ENCODE measurements at places on chromosomes 6 and 20.

- DNase-seq = no peak
These were observed 145.1 kb downstream of the PREX1 start for GRCh38 chr20:48682529-48683363.

GRCh38 chr6:43749461-43749860 is 20.6 kb upstream of the VEGFA start:
- DNase-seq = no peak

DNA sequence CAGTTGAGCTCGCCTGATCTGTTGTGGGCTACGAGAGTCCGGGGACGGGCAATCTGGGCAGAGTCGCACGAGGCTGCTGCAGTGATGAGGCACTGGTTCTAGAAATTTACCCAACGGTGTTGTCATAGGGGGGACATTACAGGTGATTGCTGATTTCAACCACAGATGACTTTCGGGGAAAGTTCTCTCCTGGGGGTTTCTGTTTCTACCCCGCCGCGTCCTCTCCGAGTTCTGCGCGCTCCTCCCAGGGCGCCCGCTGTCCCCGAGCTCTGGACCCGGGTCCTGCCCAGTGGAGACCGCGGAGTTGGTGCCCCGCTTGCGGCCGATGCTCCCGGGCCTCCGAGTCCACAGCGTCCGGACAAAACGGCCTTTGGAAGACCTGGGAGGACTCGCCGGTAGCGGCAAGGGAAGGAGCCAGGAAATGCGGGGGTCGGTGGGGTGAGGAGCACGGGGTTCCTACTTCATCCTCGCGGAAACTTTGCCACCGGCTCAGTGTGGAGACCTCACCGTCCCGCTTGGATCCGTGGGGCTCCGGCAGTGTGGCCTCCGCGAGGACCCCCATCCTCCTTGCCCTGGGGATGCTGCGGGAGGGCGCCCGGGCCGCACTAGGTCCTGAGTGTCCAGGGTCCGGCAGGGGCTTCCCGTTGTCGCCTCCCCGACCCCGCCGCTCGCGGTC is 12.3 kb upstream of the RAET1L start:
- DNase-seq = no peak

- no peak for DNase-seq
These were observed 51.9 kb downstream of the TRMT11 start for GRCh38 chr6:126038234-126038633.

GRCh38 chr20:63351811-63352591 is 9.1 kb downstream of the CHRNA4 start:
- DNase-seq = no peak

DNA sequence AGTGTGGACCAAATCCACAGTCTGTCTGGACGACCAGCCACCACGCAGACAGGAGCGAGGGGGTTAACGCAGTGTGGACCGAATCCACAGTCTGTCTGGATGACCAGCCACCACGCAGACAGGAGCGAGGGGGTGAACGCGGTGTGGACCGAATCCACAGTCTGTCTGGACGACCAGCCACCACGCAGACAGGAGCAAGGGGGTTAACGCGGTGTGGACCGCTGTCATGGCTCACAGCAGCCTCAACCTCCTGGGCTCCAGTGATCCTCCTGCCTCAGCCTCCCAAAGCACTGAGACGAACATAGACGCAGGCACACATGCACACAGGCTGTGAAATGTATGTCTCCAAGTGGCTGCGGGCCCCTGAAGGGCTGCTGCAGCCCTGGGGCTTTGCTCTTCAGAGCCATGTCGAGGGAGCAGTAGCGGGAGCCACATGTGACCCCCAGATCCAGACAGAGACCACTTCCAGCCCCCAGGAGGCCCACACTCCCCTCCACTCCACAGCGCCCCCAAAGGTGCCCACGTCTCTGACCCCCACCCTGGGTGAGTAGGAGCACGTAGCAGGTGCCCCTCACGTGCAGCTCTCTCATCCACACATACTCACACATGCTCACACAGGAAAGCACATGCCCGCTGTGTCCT is 98.1 kb downstream of the YTHDF1 start:
- no peak for DNase-seq

- peak; percentile 97 for DNase-seq
These were observed 18.3 kb downstream of the HMGN4 start for GRCh38 chr6:26556263-26557070.

- DNase-seq = no peak
These were observed 769 bp upstream of the PDYN start for GRCh38 chr20:1994627-1995026.

- DNase-seq = no peak
These were observed 64.6 kb downstream of the VGLL2 start for GRCh38 chr6:117329926-117330325.

GRCh38 chr6:120646101-120646500 is 688.2 kb downstream of the TBC1D32 start:
- DNase-seq = no peak

DNA sequence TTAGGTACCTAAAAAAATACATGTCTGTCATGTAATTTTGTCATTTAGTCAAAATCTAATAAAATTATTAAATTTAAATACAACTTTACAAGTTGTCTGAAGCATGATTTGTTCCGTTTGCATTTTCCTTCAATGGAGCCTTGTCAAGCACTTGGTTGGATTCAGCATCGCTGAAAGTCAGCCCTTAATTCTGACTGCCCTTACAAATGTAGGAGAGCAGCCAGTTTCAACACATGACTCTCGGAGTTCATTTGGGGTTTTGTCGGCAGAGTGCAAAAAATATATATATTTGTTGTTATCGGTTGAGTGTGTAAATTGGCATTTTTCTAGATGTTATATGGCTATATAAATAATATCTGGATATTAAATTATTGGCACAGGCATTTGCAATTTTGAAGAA is 180.6 kb downstream of the RPS12 start:
- no peak for DNase-seq

DNA sequence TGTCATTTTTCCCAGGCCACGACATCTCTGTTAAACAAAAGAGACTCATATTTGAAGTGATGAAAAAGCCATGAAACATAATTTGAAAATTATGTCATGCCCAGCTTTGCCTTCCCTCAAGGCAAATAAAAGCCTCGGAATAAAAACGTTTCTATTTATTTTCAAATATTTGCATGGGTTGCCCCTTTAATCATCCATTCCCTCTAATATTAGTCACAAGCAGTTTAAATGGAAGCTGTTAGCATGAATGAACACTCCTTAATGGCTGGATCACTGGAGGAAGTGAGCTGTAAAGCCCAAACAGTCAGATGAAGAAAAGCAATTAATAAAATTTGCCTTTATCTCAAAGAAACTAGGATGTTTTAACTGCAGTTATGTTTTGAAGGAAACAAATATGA is 69.3 kb upstream of the STMND1 start:
- DNase-seq = peak; percentile 46

- no peak for DNase-seq
These were observed 825.5 kb upstream of the MANEA start for GRCh38 chr6:94751641-94752329.

GRCh38 chr20:57175397-57176010 is 90.9 kb downstream of the BMP7 start:
- no peak for DNase-seq

DNA sequence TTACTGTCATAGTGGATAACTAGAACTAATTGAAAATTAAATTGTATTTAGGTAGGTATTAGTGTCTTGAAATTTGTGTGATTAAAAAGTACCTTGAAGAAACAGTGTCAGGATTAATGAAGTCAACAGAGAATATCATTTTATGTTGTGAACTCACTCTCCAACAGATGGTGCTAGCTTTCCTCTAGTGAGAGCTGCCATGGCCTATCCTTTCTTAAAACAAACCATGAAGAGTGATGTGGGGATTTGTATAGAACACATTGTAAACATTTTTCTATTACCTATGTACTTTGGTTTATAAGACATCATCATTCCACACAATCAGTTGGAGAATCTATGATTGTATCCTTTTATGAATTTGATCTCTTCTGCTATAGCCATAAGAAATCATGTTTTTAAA is 4.8 kb upstream of the SRSF12 start:
- DNase-seq = peak; percentile 29

DNA sequence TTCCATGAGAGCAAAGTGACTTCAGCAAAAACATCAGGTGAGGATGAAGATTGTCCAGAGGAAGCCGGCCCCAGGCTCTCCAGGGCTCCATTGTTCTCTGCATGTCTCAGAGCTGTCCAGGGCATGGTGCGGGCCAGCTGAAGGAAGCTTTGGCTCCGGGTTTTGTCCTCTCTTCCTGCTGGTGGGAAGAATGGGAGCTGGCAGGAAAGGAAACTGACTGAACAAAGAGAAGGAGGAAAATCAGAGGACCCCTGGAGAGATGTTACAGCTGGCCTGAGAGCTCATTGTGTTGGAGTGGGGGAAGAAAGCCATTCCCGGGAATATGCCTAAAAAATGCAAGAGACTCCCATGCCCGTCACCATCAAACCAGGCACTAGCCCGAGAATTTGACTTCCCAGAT is 27.1 kb downstream of the PRND start:
- DNase-seq = no peak

DNA sequence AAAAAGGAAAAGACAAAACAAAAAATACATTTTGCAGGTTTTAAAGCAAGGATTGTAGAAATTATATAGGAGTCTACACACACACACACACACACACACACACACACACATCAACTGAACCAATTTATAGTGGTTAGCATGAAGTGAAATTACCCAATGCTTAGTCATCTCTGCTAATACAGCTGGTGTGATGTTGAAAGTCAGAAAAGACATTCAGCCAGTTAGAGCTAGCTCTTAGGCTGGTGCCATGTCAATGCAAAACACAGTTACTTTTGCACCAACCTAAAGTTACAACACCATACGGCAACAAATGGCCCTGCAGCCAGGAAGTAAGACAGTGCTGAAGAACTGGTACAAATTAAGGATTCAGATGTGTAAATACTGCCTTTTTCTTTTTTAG is 15.2 kb downstream of the FAM210B start:
- peak; percentile 73 for DNase-seq

GRCh38 chr6:36515844-36516243 is 31.4 kb downstream of the STK38 start:
- no peak for DNase-seq

GRCh38 chr6:156102129-156102528 is 646.5 kb upstream of the NOX3 start:
- peak; percentile 4 for DNase-seq

Measured in RCC 7860 (cell line).